Ascending aorta (tissue), 2 donors: ENCODE measurements at places on chromosomes 12 and 14.

DNA sequence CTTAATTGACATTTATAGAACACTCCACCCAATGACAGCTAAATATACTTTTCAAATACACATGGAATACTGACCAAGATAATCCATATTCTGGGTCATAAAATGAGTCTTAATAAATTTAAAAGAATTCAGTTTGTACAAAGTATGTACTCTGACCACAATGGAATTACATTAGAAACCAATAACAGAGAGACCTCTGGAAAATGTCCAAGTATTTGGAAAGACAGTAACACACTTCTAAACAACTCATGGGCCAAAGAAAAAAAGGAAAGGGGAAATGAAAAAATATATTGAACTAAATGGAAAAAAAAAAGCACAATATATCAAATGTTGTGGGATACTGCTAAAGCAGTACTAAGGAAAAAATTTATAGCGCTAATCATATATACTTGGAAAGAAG lies 52.0 kb downstream of the CRACR2A start:
- DNase-seq, result no peak

GRCh38 chr12:94149781-94150239 lies 1.4 kb downstream of the PLXNC1 start:
- peak; percentile 70 for DNase-seq

GRCh38 chr14:106013879-106014376 lies 487.5 kb downstream of the TMEM121 start:
- DNase-seq, result no peak

GRCh38 chr12:82838131-82838551 lies 151.4 kb downstream of the TMTC2 start:
- no peak for DNase-seq

GRCh38 chr14:55518391-55518790 lies 61.6 kb upstream of the KTN1 start:
- DNase-seq, result no peak

- DNase-seq, result no peak
Measured at GRCh38 chr14:61812347-61813095, 50.3 kb downstream of the SNAPC1 start.

DNA sequence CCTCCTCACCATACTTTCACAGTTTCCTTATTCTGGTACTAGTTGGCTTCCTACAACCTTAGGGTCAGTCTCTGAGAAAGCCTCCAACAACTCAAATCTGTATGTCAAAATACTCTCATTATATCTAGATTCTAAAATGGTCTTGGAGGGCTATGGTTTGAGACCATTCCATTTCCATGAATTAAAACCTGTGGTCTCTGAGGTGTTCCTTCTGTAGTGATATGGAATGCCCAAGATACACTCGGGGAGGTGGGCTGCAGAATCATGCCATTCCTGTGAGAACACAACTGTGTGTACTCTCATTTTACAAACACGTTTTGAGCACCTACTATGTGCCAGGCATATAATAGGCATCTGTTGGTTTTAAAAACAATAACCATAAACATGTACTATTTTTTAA lies 74.0 kb downstream of the FERMT2 start:
- no peak for DNase-seq

GRCh38 chr14:61229475-61229888 lies 51.7 kb downstream of the TMEM30B start:
- no peak for DNase-seq

DNA sequence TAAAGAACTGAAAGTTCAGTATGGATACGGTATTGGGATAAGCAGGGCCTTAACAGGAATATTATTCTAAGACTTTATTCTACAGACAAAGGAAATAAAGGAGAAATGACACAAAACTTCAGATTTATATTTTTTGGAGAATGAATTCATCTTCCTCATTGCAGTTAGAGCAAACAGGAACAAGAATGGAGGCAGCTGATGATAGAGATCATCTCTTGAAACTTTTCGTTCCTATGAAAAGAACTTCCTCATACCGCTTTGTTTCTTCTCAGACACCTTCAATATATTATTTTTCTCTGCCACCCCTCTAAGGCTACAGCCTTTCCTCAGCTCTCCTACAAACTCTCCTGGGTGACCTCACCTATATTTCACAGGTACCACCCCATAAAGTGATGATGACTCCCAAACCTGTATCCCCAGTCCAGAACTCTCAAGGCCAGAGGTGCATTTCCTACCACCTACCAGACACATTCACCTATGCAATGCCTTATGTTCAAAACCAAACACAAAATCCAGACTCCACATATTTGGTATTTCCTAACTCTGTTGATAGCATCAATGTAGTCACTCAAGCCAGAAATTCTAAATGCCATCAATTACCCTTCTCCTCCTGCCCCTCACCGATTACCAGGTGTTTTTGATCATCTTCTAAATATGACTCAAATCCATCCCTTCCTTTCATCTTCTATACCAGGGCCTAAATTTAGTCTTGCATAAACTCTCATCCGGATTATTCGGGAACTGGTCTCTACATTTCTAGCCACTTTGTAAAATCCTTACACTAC lies 7.4 kb downstream of the MAP4K5 start:
- DNase-seq, result no peak

DNA sequence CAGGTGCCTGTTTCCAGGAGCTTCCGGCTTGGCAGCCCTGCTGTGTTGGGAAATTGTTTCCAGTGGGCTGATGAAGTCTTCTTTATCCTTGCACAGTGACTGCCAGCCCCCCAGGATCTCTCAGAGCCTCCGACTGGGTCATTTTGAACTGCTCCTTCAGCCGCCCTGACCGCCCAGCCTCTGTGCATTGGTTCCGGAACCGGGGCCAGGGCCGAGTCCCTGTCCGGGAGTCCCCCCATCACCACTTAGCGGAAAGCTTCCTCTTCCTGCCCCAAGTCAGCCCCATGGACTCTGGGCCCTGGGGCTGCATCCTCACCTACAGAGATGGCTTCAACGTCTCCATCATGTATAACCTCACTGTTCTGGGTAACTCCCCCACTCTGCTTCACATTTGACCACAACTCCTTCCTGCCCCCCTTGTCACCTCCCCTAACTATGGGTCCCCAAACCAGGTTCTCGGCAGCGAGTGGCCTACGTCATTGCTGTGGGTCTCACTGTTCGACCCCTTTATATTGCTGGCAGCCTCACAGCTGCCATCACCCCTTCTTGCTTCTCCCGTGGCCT lies 2.3 kb downstream of the LAG3 start:
- DNase-seq, result no peak

DNA sequence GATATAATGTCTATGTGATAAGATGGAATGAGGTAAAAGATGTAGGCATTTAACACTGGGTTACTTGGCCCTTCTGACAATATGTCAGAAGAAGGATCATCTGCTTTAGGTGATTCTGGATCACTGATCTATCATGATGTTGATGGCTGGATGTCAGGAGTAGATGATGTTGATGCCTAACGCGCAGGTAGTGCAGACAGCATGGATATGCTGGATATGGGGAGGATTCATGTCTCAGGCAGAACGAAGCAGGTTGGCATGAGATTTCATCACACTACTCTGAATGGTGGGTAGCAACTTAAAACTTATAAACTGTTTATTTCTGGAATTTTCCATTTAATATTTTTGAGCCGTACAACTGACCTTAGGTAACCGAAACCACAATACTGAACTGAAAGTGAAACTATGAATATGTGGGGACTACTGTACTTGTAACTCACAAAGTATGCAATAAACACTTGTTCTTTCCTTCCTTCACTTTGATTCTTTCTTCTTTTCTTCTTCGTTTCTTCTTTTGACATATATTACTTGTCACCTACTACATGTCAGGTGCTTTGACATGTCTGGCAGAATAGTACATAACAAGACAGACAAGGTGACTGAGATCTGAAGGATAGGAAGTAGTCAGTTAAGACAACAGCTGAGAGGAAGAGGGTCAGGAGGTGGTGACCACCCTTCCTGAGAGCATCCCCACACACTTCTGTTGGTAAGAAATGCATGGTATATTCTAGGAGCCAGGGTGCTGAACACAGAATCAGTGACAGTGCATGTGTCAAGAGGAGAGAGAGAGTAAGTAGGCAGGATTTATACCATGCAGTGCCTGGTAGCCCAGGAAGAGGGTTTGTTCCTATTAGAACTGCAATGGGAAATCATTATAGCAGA lies 238.8 kb downstream of the PPFIA2 start:
- DNase-seq, result no peak

GRCh38 chr14:67582061-67582460 lies 18.0 kb downstream of the PIGH start:
- no peak for DNase-seq

DNA sequence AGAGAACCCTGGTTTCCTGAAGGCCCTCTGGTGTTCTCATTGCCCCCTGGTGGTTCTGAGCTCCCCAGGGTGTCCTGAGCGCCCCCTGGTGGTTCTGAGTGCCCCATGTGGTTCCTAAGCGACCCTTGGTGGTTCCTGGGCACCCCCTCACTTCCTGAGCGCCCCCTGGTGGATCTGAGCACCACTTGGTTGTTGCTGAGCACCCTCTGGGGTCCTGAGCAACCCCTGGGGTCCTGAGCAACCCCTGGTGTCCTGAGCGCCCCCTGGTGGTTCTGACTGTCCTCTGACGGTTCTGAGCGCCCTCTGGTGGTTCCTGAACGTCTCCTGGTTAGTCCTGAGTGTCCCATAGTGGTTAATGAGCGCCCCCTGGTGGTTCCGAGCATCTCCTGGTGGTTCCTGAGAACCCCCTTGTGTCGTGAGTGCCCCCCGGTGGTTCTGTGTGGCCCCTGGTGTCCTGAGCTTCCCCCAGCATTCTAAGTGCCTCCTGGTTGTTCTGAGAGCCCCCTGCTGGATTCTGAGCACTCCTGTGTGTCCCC lies 568.3 kb downstream of the TMEM121 start:
- DNase-seq, result no peak

- no peak for DNase-seq
Measured at GRCh38 chr12:2475984-2476383, 318.8 kb upstream of the FKBP4 start.

DNA sequence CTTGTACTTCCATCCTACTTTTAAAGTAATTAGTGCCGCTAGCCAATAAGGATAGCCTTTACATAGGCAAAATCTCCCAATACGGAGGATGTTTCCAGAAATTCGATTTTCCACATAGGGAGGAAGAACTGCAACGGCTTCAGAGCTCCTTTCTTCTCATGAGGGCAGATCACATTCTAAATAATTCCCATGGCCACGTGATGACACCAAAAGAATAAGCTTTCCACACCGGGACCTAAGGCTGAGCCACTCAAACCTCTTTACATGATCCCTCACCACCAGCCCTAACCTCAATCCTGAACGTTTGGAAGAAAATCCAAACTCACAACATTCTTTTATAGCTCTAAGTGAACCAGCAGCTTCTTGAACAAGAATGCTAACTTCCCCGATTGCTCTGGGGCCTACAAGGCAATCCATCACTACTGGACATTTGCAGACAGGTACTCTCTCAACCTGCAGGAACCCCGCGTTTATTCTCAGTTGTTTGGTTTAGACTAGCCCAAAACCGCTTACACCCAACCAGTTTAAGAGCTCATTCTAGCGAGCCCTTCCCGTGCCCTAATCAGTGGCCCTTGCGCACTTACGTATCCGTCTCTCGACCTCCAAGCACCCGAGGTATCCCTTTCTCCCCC lies 884 bp downstream of the CAPRIN2 start:
- no peak for DNase-seq

DNA sequence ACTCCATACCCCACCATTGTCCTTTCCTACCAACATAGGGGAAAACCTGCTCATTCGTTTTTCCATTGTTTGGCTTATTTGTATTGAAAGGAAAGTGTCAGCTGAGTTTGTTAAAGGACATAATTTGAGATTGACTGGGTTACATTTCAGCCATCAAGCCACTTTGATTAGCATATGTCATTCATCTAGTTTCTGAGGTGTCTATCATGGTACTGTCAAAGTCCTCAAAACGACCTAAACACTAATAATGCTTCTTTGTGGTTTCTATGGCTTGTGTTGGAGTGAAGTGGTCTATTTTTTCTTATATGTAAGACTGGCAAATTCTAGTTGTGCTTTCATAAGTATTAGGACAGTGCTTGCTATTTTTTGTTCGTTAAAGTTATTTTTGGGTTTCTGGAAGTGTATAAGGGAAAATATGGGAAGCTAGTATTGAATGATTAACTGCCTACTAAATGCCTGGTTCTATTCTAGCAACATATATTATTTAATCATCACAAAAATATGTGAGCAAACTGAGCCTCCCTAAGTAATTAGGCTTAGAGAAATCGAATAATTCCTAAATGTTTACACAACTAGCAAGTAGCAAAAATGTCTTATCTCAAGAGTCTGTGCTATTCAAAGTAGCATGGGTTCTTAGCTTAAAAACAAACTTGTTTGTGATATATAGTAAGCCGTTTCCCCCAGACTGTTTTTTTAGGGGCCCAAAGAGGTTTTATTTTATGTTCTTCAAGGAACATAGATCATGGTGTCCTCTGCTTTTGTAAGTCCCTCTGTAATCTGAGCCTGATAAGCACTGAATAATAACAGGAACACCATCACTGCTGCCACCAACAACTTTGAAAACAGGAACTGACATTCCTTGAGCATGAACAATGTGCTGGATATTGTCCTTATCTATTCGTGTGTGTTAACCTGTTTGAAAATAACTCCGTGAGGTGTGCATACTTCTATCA lies 67.1 kb downstream of the DERA start:
- no peak for DNase-seq

DNA sequence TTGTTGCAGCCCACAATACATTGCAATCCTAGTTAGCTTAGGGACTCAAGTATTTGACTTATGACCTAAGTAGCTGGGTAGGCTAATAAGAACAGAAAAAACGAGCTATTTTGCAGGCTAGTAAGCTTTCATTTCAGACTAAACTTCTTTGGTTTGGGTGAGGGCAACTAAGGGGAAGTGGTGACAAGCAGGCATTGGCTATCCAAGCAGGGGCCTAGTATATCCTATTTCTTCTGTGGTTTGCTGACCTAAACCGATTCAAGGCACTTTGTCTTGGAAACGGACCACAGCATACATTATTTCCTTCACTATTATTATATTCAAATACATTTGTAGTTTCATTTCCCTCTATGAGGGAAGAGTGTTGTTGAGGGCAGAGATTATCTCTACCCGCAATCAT lies 21.6 kb upstream of the SLC5A8 start:
- DNase-seq, result no peak

- no peak for DNase-seq
Measured at GRCh38 chr14:24092505-24093206, 1.5 kb upstream of the PCK2 start.

DNA sequence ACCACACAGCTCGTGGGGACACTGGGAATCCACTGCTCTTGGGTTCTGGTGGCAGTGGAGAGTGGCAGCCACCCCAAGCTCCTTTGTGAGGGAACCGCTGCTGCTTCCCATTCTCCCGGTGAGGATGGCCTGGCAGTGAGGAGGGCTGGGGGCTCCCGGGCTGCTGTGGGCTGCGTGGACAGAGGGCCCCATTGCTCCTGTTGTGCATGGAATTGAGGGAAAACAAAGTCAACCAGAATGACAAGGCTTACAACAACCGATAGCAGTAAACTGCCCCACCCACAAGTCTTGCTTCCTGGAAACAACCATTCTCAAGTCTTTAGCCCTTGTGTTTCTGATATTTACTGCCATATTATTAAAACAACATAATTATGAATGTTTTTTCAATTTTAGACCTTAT lies 32.1 kb downstream of the TMTC1 start:
- no peak for DNase-seq

- DNase-seq, result no peak
Measured at GRCh38 chr14:31287294-31287972, 79.8 kb upstream of the HECTD1 start.
